ENCODE measurements at places on chromosomes 7 and 10.

DNA sequence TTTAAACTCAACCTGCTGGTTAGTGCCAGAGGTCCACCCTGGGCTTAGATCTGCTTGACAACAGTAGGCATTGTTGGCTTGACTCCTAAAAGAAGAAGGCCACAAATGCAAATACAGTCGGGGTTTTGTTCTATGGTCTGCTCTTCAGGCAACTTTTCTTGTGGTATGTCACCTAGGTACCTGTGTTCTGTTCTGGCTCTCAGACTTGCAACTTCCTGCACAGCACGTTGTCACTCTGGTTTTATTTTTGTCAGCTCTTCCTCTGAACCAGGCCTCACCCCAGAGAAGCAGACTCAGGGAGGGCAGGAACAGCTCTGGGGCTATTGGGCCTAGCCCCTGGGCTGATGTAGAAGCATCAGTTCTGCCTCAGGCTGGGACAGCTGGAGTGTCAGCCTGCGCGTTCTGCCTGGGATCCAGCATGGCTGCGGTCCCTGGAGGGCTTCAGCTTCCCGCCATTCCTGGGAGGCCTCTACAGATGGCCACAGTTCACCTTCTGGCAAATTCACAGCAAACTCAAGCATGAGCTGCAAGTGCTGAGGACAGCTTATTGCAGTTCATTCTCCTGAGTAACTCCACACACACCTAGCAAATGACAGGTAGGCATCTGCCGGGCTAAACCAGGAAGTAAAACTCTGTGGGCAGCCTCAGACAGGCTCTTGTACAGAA lies 11.0 kb upstream of the PDCD4 start:
- DNase-seq: peak; percentile 49

GRCh38 chr7:99137411-99138180 lies 6.3 kb downstream of the SMURF1 start:
- DNase-seq: no peak

GRCh38 chr10:28947171-28947570 lies 269.9 kb downstream of the BAMBI start:
- no peak for DNase-seq

DNA sequence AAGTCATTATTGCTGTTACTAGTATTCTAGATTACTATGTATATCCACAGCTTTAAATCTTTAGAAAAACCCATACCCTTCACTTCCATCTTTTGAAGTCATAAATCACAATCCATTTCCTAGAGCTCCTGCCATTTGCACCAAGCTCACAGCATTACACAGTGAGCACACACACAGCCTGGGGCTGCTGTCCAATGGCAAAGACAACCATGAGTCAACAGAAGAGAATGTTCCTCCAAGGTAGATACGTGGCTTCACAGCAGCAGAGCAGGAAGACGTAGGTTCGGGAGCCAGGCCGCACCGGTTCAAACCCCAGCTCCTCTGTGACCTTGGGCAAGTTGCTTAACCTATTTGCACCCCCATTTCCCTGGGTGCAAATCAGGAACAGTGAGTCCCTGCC lies 234.6 kb downstream of the DIP2C start:
- DNase-seq: no peak

GRCh38 chr10:46171661-46172060 lies 115.1 kb upstream of the ANTXRL start:
- DNase-seq: no peak

DNA sequence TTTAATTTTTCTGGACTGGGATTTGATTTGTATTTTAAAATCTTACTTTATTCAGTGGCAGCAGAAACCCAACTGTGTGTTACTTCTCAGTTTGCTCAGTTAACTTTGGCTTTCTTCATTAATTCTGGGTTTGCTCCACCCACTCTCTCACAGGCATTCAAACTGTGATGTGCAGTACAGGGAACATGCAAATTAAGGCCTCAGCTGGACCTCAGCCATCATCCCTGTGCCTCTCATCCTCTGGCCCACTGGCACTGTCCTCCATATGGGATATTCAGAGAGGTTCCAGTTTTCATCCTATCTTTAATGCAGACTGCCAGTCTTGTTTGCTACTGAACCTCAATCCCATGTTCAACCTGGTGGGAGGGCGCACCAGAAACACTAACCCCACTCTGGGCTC lies 743.4 kb upstream of the IGFBP3 start:
- no peak for DNase-seq

DNA sequence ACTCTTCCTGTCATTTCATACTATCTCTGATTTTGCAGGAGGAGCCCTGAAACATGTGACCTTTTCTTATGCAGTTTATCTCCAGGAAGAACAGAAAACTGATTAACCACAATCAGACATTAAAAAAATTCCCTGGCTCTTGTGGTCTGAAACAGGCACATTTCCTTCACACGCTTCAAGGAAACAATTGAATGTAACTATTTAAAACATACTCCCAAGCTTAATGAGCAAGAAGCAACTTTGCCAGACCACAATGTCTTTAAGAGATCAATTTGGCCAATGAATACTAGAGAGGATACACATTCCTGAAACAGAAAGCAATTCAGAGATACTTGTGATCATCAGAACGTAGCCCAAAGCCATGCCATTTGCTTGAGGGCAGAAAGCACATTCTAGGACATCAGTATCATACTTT lies 65.8 kb downstream of the PIP4K2A start:
- DNase-seq: peak; percentile 54

DNA sequence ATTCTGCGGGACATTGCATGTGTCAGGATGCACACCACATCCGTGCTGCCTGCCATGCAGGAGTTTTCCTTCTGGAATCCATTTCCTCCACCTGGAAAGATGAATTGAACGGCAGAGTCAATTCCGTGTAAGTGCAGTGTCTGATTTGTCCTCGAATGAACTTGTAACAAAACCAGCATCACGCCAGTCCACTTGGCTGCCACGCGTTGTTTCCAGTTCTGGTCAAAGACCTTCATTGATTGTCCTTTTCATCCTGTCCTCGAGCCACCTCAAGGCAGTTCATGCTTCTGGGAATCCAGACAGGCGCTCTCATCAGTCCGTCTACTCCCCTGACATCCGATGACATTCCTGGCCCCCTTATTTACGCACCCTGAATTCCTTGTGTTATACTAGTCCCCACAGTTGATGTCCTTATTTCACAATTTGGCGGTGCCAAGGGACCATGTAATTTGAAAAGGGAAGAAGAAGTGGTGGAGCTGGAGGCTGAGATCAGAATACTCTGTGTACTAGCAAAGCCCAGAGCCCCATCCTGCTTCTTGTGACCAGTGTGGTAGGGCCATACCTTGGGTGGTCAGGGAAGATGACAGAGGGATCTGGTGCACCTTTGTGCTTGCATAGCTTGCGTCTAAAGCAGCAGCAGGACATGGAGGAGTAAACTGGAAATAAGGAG lies 502.2 kb downstream of the PLXNA4 start:
- DNase-seq: no peak

- DNase-seq: no peak
These were observed 164.5 kb downstream of the PRPF18 start for GRCh38 chr10:13751191-13751764.

GRCh38 chr10:131396121-131397050 lies 84.9 kb upstream of the TCERG1L start:
- DNase-seq: no peak

GRCh38 chr7:111638078-111638477 lies 75.8 kb upstream of the IMMP2L start:
- no peak for DNase-seq

- DNase-seq: no peak
These were observed 178.3 kb downstream of the SEM1 start for GRCh38 chr7:96531331-96531730.

GRCh38 chr10:112913661-112914287 lies 36.3 kb upstream of the TCF7L2 start:
- peak; percentile 50 for DNase-seq

DNA sequence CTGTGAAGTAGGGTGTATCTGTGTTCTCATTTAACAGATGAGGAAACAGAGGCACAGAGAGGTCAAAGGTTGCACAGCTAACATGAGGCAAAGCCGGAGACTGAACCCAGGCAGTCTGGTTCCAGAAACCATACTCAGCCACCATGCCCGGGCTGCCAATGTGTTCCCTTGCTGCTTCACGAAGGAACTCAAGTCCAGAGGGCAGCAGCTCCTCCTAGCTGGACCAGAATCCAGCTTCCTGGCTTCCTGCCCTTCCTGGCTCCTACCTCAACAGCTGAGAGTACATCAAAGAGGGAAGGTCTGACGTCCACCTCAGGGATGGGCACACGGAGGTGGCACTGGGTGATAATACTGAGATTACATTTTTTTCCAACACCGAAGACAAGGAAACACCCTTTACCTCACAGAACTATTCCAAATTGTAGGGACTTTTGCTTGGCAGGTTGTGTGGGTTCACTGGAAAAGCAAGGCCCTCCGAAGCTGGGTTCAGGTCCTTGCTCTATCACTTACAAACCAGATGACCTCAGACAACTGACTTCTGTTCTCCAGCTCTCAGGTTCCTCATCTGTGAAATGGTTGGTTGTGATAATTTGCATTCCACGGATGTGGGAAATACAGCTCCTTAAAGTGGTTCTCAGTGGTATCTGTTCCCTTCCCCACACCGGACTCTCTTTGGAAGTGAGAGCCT lies 154.1 kb upstream of the ZMIZ1 start:
- no peak for DNase-seq

- DNase-seq: no peak
These were observed 473.0 kb downstream of the PLXDC2 start for GRCh38 chr10:20289070-20289828.

DNA sequence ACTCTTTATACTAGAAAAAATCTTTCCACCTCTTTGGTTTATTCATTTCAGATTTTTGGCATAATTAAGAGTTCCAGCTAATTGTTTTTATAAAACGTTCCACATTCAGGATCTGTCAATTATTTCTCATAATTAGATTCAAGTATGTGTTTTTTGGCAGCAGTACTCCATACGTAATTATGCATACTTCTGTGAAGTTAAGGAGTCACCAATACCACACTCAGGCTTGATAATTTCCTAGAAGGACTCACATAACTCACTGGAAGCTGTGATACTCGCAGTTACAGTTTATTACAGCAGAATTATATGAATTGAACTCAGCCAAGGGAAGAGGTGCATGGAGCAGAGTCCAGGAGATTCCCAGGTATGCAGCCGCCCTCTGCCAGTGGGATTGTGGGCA lies 290.5 kb upstream of the AKR1E2 start:
- no peak for DNase-seq

- DNase-seq: no peak
These were observed 8.2 kb downstream of the CNNM1 start for GRCh38 chr10:99337311-99337811.

- DNase-seq: no peak
These were observed 169.3 kb upstream of the LRGUK start for GRCh38 chr7:133957845-133958244.

GRCh38 chr10:75407713-75408508 lies 6.3 kb upstream of the ZNF503 start:
- peak; percentile 65 for DNase-seq

- DNase-seq: no peak
These were observed 37.2 kb downstream of the ERLIN1 start for GRCh38 chr10:100148353-100149211.

DNA sequence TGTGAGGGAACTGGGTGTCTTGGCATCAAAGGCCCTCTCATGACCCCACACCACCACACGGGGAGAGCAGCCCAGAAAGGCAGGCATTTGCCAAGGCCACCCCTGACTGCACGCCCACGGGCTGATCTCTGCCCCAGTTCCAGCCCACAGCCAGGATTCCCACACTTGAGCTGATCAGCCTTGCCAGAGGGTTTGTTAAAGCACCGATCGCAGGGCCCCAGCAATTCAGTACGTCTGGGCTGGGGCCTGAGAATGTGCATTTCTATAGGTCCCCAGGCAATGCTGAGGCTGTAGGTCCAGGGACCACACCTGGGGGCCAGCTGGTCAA lies 103.9 kb downstream of the TNS3 start:
- no peak for DNase-seq
